ENCODE measurements at places on chromosomes 4 and X.

GRCh38 chr4:96343836-96344235 lies 503.9 kb downstream of the PDHA2 start:
- no peak for DNase-seq

DNA sequence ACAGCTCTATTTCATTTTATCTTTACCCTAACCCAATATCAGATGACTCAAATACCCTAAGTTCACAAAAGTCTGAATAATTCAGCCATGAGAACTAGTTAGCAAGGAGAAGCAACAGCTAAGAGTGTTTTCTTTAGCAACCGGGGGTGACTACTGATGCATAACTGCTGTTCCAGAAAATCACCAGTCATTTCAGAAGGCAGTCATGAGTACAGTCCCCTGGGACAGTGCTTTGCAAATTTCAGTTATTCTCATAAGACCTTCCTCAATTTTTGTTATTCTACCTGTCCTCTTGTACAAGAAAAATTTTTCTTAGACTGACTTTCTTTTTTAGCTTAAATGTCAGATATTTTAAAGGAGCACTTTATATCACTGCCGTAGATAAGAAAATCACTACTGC lies 16.4 kb downstream of the BANK1 start:
- DNase-seq: no peak

DNA sequence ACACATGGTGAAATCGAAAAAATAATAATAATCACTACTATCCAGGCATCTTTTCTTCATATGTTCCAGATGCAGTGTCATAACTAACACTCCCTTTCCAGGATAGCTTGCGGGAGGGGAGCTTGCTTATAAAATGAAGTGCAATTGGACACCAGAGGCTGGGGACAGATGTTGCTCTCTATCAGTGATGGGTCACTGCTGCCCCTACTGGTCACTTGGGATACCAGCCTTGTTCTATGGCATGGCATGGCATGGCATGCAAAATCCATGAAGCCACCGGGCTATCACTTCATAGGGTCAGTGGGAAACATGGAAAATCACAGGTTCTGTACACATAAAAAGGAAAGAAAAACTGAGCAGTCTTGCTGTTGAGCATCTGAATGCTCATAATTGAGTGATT lies 168.1 kb downstream of the GLRA2 start:
- no peak for DNase-seq

DNA sequence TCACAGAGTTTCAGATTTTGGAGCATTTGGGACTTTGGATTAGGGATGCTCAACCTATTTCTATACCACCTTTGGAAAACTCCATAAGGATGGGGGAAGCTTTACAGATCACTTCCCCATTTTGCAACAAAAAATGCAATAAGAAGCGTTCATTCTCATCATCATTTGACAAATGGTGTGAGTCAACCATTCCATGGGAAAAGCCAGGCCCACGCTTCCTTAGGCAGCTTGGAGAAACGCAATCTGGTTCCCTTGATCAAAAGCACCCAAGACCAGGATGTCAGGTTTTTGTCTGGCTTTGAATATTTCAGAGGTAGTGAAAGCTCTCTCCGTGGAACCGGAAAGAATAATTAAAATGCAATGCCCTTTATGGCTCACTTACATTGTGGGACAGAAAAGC lies 79.3 kb upstream of the C4orf50 start:
- DNase-seq: no peak

GRCh38 chrX:24899391-24899790 lies 116.4 kb downstream of the ARX start:
- no peak for DNase-seq

DNA sequence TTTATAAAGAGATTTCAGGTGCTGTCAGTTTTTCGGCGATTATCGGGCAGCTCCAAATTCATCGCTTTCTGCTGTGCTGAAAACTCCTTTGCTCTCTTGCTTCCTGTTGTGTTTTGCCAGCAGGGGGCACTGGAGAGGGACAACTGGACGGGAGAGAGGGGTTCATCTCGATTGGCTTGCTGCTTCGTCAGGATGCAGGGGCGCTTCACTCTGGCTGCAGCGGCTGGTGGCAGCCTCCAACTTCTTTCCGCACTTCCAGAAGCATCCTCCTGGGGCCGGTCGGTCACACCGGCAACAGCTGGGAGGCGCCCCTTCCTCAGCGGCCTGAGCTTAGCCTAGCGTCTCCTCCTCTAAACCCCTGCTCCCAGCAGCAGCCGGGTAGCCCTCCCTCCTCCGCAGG lies 29.5 kb downstream of the MSL3 start:
- no peak for DNase-seq

GRCh38 chr4:53688186-53688790 lies 97.0 kb upstream of the LNX1 start:
- DNase-seq: peak; percentile 99

- no peak for DNase-seq
These were observed 113.2 kb downstream of the ARSF start for GRCh38 chrX:3154386-3154975.

DNA sequence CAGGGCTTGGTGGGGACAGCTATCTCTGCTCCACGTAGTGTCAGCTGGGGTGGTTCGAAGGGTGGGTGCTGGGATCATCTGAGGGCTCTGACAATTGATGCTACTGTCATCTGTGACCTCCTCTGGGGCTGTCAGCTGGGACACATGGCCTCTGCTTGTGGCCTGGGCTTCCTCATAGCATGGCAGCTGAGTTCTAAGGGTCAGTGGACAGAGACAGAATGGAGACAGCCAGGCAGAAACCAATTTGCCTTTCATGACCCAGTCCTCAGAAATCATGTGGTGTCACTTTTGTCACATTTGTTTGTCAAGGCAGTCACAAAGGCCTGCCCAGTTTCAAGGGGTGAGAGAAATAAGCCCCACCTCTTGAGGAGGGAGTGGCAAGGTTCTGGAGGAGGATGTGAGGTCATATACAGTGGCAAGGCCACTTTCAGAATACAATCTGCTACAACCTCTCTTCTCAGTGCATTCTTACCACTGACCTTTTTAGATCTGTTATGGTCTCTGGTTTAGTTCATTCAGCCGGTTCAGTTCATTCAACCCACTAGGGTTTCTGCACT lies 103.6 kb upstream of the BCOR start:
- no peak for DNase-seq

- DNase-seq: no peak
These were observed 173.8 kb upstream of the MID1 start for GRCh38 chrX:10794203-10794630.

DNA sequence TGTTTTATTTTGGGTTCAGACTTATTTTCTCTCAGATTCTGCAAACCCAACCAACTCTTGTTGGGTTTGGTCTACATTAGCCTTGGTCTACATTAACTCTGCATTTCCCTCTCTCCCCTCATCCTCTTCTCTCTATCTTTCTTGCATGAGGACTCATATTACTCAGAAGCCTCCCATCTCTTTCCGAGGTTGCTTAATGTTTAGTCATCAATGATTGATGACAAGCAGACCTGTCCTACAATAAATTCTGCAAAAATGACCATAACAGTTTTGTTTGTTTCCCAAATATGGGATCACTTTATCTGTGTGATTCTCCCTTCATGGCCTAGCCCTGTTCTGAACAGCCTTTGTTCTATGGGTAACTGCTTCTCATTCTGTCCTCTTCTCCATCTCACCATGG lies 75.2 kb downstream of the GABRB1 start:
- no peak for DNase-seq

- no peak for DNase-seq
These were observed 131.7 kb downstream of the SPCS3 start for GRCh38 chr4:176451443-176451842.

DNA sequence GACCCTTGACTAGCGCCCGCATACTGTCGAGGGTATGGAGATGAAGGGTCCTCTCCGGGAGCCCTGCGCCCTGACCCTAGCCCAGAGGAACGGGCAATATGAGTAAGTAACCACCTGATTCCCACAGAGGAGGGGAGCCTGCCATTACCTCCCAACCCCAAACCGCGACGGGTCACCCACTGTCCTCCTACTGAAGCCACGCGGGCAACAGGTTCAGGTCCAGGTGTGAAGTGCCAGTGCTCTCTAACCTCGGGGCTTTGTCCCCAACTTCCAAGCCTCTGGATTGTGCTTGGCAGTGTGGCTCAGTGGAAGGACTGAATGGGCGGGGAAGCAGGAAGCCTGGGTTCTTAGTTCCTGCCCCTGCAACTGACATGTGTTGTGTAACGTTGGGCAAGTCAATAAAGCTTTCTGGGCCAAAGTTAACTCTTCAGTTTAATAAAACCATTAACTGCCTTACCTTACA lies 694 bp downstream of the OCRL start:
- DNase-seq: no peak

DNA sequence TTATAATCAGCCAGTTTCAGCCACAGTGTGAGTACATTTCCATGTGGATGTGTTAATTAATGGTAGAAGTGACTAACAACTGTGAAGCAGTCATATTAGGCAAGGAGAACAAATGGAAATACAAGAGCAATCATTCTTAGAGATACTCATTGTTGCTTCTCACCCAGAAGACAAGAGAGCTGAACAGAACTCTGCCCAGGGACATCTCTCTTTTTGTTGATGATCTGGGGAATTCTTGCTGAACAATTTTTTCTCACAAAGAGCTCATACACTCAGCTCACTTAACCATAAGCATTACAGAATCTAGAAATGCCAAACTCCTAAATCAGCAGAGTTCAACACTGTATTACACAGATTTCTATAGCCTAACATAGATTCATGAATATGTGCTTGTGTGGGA lies 150.1 kb downstream of the COMMD8 start:
- DNase-seq: no peak

DNA sequence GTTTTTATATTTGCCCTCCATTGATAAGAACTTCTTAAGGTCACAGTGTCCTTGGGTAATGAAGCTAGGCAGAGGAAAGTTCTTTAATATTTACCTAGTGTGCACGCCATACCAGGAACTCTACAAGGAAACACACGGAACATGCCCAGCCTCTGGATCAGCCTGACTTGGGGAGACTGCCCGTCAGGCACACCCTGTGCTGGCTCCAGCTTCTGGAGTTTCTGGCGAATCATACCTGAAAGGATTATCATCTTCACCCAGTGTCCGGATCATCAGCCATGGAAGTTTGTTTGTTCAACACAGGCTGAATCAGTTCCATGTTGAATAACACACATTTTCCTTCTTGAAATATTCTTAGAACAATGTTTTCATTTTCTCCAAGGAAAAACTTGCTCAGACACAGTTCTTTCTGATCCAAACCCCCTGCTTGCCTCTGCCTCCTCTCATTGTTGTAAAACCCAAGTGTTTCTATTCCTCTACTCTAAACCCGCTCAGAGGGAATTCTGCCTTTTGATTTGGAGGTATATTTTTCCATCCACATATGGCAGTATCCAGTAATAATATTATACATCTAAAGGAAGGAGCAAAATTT lies 176.7 kb downstream of the SHROOM3 start:
- DNase-seq: no peak

DNA sequence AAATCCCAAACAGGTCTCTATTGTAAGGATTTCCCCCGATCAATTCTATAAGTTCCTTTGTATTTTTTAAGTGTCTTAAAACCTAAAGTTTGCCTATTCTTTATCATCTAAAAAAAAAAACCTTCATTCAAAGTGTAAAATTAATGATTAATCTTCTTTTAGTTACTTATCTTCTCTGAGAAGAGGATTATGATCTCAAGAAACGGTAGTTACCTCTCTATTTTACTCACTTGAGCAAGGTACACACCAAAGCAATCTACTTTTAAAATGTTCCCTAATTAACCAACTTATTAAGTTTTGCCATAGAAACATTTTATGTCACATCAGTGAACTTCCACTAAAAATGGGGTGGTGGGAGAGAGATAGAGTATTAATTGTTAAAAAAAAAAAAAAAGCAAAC lies 15.2 kb upstream of the GALNT7 start:
- no peak for DNase-seq

DNA sequence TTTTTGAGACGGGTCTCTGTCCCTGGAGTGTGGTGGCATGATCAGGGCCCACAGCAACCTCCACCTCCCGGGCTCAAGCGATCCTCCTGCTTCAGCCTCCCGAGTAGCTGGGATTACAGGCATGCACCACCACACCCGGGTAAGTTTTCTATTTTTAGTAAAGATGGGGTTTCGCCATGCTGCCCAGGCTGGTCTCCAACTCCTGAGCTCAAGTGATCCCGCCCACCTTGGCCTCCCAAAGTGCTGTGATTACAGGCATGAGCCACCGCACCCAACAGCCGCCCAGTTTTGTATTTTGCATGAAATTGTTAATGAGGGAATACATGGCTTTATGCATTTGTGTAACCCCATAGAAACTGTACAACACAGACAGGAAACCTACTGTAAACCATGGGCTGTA lies 2.8 kb upstream of the ARHGAP4 start:
- no peak for DNase-seq

- no peak for DNase-seq
These were observed 30.8 kb downstream of the NDNF start for GRCh38 chr4:121041307-121042090.

- no peak for DNase-seq
These were observed 14.7 kb downstream of the GAK start for GRCh38 chr4:917466-917865.

DNA sequence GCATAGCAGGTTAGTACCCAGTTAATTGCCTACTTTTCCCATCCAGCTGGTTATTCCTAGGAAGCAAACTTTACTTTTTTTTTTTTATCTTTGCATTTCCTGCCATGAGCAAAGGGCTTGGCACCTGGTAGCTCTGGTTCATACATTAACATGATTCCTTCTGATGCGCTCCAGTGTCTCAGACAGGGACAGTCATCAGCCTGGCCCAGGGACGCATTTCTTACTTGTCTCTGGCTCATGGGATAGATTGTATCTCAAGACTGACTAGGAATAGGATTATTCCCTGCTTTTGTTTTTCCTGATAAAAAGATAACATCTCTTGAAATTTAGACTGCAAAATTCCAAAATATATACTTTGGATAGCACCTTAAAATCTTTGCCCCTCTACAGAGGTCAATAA lies 571.5 kb upstream of the TENM3 start:
- no peak for DNase-seq

DNA sequence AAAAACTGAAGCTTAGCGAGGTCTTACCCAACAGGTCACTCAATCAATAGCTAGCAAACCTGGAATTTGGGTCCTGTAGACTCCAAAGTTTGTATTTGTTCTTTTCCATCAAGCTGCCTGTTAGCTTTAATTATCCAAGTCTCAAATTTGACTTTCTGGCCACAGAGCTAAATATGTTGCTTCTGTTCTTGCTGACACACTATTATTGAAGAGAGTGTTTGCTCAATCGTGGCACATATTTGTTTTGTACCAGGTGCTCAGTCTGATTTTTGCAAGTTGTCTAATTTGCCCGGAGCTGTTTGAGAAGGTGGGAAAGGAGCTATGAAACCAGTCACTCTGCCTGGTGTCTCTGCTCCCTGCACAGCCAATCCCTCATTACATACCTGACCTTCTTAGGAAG lies 41.7 kb upstream of the FRMD7 start:
- no peak for DNase-seq

DNA sequence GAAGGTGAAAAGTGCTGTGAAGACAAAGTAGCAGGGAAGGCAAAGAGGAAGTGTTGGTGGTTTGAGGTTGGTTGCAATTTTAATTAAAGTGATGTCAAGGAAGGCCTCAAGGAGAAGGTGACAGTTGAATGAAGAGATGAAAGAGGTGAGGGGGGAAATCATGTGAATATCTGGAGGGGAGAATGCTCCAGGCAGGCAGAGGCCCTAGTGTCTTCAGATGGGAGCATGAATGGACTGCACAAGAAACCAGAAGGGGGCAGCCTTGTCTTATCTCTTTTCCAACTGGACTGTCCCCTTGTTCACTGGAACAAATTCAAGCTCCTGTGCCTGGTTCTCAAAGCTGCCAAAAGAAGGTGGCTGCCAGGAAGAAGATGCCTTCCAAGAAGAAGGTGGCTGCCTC lies 68.4 kb downstream of the MAOB start:
- DNase-seq: no peak

GRCh38 chr4:185249105-185249504 lies 39.7 kb downstream of the SNX25 start:
- no peak for DNase-seq
